ENCODE measurements at places on chromosomes 2 and 18. TPM values are rescaled to one million over a fixed set of nuclear protein-coding genes. Genes with fewer than 3 reads are reported as not detected.
A peak's percentile ranks its signal among the peaks of the same experiment; 100 is the strongest.

C2orf74 gene
- total RNA-seq = 15.7 TPM

IL36A gene
- total RNA-seq = not detected

CFC1 gene
- not detected for total RNA-seq

CFAP65 gene
- 0.33 TPM for total RNA-seq

- H3K4me1 ChIP-seq = no peaks in the 10 kb centered on the region
- no peaks in the 10 kb centered on the region for H3K27me3 ChIP-seq
These were observed 1923.0 kb upstream of the PIK3C3 start for GRCh38 chr18:40032076-40032475.

GRCh38 chr2:18268400-18268799 lies 292.1 kb downstream of the RDH14 start:
- H3K4me3 ChIP-seq = no peak overlapping the region
- no peaks in the 10 kb centered on the region for H3K27me3 ChIP-seq
- DNase-seq = no peak
- no peak overlapping the region for H3K27ac ChIP-seq

DNA sequence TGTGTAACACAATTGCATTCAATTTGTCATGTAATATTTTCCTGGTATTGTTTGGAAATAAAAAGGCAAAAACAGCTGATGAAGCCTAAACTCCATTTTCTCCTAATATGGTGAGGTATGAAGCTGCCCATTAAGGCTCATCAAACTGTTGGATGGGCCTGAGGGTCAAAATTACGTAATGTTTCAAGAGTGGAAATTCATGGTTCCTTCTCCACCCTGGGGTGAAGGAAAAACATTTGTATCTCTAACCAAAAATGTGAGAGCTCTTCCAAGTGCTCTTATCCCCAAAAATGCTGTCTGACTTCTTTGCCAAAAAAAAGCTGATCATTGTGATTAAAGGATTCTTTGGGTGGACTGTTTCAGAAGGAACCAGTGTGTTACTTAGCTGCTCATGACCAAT lies 91.8 kb downstream of the ARHGAP28 start:
- no peaks in the 10 kb centered on the region for H3K4me1 ChIP-seq
- no peak overlapping the region for H3K27ac ChIP-seq
- H3K4me3 ChIP-seq = no peak overlapping the region
- DNase-seq = no peak

- no peak for DNase-seq
- no peaks in the 10 kb centered on the region for H3K27me3 ChIP-seq
- peaks cover 6% of the 10 kb centered on the region for H3K4me1 ChIP-seq
These were observed 48.2 kb downstream of the CRIM1 start for GRCh38 chr2:36403675-36404230.

DNA sequence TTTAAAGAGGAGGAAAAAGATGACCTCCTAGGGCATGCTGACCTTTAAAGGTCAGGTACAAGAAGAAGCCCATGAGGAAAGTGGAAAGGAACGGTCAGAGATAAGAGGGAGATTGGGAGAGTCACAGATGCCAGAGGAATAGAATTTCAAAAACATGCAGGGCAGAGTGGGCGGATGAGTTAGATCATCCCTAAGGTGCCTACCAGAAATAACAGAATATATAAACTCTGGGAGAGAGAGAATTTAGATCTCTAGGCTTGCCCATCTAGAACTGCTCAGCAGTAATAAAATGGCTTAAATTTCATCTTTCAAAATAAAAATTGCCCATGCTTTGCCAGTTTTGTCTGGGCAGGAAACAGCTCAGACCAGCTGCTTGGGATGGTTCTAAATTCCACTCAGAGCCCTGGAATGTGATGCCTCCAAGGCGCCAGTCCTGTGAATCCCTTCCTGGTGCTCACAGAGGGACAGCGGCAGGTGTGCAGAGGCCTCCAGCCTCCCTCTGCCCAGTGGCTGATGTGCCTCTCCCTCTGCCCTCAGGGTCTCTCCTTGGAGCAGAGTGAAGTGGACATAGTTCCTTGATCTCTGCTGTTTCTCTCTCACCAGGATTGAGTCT lies 130.9 kb downstream of the ANTXR1 start:
- H3K36me3 ChIP-seq = no peaks in the 10 kb centered on the region
- H3K27me3 ChIP-seq = no peaks in the 10 kb centered on the region
- H3K27ac ChIP-seq = peak overlapping the region; percentile 59
- DNase-seq = peak; percentile 32
- H3K4me1 ChIP-seq = peaks cover 5% of the 10 kb centered on the region

- no peak overlapping the region for H3K4me3 ChIP-seq
- no peaks in the 10 kb centered on the region for H3K27me3 ChIP-seq
- DNase-seq = no peak
These were observed 264.5 kb downstream of the SOCS6 start for GRCh38 chr18:70553245-70553935.

DNA sequence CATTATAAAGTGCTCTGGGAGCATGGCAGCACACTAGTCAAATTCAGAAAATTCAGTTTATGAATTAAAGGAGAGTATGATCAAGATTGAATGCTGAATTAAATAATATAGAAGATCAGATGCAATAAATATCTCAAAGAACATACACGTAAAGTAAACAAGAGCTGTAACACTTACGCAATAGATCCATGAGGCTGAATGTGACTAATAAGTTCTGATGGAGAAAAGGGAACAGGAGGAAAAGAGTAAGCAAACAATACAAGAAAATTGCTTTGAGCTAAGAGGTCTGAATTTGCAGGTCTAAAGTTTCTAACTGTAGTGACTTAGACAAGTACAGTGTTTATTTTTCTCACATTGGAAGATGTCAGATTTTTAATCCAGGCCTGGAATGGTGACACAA lies 646.7 kb upstream of the ZNF804A start:
- no peak for DNase-seq
- no peaks in the 10 kb centered on the region for H3K27me3 ChIP-seq
- H3K4me3 ChIP-seq = no peak overlapping the region
- H3K4me1 ChIP-seq = no peaks in the 10 kb centered on the region
- no peaks in the 10 kb centered on the region for H3K36me3 ChIP-seq

DNA sequence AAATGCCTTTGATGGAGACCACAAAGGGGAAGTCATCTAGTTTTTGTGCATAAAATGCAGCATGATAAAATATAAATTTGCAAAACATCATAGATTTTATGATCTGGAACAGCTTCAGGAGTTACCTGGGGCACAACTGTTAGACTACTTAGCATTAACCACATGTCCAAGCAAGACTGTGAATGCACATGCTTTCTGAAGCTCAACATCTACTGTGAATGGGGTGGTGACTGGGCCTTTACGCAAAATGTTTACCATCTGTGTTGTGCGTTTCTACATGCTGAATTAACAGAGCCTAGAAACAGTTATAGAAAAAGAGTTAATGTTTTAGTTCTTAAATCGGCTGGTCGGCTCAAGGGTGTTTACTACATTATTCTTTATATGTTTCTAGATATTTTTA lies 45.5 kb downstream of the KCTD1 start:
- no peaks in the 10 kb centered on the region for H3K27me3 ChIP-seq
- no peak for DNase-seq
- H3K4me1 ChIP-seq = no peaks in the 10 kb centered on the region
- H3K27ac ChIP-seq = no peak overlapping the region

Measured in breast epithelium (tissue), 4 donors.